Progenitor cell of endocrine pancreas (in vitro differentiated cells): ENCODE measurements at places on chromosomes 11 and 22.

GRCh38 chr22:39405346-39406085 lies 5.9 kb downstream of the TAB1 start:
- no peak for DNase-seq

- no peak for DNase-seq
These were observed 44.1 kb downstream of the MCM5 start for GRCh38 chr22:35443790-35444684.

- DNase-seq, result no peak
These were observed 31.0 kb downstream of the NUP50 start for GRCh38 chr22:45194686-45195085.

DNA sequence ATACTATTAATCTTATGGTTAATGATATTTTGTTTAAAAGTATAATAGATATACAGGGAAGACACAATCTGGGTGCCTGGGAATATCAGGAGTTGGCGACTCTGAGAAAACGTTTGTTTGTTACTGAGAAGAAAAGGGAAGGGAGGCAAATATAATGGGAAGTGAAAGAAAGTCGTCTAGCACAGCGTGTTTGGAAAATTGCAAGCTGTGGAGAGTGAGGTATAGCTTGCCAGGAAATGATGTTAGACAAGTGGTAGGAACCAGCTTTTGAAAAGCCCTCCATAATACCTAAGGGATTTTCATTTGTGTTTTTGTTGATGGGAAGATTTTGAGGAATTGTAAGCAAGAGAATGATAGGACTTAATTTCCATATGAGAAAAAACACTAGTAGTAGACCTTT lies 322.2 kb downstream of the LUZP2 start:
- DNase-seq, result no peak

- DNase-seq, result no peak
These were observed 22.9 kb upstream of the PDE2A start for GRCh38 chr11:72696866-72697700.

- no peak for DNase-seq
These were observed 56.1 kb downstream of the APOL3 start for GRCh38 chr22:36104435-36104834.

DNA sequence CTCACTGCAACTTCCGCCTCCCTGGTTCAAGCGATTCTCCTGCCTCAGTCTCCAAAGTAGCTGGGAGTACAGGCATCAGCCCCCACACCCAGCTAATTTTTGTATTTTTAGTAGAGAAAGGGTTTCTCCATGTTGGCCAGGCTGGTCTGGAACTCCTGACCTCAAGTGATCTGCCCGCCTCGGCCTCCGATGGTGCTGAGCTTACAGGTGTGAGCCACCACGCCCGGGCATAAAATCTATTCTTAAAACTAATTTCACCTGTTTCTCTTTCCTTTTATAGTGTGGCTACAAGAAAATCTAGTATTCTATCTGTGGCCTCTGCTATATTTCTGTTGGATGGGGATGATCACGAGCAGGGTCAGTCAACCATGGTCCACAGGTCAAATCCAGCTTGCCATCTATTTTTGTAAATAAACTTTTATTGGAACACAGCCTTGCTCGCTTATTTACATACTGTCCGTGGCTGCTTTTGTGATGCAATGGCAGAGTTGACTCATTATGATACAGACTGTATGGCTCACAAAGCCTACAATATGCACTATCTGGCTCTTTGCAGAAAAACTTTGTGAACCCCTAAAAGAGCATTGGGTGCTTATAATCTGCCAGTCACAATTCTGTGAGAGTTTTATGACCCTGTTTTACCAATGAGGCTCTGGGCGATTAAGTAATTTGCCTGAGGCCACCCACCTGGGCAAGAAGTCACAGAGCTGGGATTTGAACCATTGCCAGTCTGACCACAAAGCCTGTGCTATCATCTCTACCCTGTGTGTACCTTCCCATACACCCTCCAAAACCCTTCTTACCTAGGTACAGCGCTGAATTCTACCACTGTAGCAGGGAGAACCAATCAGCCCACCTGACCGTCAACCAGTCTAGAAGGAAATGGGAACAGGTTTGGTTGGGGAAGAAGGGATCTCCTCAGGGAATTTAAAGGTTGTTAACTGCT lies 28.3 kb downstream of the SLC1A2 start:
- DNase-seq, result no peak

GRCh38 chr22:48845356-48845936 lies 982.2 kb downstream of the BRD1 start:
- no peak for DNase-seq

DNA sequence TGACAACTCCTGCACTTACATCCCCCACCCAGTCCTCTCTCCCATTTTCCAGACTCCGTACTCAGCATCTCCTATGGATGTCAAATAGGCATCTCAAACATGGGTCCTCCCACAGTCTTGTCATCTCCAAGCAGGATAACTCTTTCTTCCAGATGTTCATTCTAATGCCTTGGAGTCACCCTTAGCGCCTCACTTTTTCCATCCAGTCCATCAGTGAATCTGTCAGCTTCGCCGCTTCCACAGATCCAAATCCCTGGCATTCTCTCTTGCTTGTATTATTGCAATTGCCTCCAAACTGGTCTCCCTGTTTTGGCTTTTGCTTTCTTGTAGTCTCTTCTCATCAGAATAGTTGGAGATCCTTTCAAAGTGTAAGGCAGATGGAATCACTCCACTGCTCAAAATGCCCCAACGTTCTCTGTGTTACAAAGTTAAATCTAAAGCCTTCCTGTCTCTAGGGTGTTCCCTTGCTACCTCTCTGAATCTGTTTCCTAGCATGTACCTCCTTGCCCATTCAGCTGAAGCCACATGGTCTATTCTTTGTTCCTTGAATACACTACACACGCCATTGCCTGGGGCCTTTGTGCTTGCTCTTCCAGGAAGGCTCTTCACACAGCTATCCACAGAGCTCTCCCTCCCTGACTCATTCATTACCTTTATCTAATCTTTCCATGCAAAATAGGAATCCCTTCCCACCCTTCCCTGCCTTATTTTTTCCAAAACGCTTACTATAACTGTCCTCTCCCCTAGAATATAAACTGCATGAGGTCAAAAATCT lies 64.8 kb downstream of the UBASH3B start:
- no peak for DNase-seq

DNA sequence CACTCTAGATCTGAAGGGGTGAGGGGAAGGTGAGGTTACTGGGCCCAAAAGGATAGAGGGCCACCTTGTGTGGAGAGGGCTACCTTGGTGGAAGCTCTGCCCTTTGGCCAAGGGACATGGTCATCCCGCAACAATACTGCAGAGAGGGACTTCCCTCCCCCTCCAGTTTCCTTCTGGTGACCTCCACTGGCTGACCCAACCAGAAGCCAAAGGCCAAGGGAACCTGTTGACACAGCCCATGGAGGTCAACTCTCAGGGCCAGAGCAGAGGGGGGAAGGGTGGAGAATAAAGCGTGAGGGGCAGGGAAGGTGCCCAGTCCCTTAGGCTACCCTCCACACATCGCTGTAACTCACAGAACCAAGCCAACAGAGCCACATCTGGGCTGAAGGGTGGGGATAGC lies 15.0 kb upstream of the RHOD start:
- no peak for DNase-seq

DNA sequence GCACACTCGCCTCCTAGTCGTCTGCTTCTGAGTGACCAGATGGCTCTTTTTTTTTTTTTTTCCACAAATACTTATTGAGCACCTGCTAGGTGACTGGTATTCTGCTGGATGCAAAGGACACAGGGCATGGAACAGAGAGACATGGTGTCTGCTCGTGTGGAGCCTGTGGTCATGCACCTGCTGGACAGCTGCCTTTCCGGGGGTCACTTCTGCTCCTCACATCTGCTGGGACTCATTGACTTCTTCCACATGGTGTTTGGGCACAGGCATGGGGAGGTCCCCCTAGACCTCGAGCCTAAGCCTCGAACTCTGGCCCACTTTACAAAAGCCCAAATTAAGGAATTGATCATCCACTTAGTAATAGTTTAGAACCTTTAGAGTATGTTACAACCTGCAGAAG lies 39.5 kb upstream of the EMID1 start:
- DNase-seq, result no peak

DNA sequence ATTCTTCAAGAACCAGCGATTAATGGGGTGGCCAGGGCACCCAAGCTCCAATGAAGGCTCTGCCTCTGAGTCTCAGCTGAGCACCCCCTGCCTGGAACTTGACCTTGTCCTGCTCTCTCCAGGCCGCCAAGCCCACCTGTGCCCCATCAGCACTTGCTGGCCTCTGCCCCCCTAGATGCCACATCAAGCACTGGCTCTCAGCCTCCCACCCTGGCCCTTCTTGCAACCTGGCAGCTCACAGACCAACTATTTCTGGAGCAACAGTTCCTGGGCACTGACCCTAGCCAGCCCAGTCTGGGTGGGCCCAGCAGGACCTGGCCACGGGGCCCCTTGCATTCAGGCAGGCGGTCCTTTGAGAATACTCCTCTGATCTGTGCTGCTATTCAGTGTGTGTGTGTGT lies 98.8 kb upstream of the PITPNB start:
- no peak for DNase-seq

GRCh38 chr11:12812849-12813248 lies 138.6 kb downstream of the TEAD1 start:
- DNase-seq, result no peak

- no peak for DNase-seq
These were observed 62.7 kb downstream of the MCM5 start for GRCh38 chr22:35462498-35463230.

GRCh38 chr22:19517171-19517500 lies 7.1 kb downstream of the CLDN5 start:
- DNase-seq, result no peak

- no peak for DNase-seq
These were observed 39.4 kb downstream of the GNB1L start for GRCh38 chr22:19815093-19815822.

DNA sequence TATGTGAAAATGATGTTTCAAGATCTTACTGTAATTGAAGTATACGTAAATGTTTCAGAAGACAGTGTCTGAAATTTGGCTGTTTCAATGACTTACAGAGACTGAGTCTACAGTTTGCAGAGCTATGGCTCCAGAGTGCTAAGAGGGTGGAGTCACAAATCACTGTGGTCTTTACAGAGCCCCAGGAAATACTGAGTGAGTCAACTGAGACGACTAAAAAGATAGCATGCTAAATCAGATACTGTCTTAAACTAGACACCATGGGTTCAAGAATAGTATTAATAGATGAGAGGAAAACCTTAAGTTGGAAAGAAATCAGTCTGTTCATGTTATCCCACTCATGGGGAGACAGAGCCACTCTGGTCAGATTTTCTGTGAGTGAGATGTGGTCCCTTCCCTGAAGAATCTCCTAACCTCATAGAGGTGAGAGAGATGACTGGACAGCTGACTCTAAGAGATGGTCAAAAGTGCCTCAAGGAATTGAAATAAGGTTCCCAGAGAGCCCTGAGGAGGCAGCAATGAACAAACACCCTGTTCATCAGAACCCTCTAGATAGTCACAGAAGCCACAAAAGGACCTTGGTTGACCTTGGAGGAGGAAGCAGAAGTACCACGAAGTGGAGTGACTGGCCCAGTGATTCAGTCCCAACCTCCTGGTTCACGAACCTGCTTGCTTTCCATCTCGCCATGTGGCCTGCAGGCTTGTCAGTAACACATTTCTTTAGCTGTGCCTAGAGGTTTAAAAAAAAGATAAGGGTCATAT lies 30.2 kb downstream of the C11orf91 start:
- no peak for DNase-seq

- no peak for DNase-seq
These were observed 55.4 kb upstream of the NECTIN1 start for GRCh38 chr11:119784421-119784820.

DNA sequence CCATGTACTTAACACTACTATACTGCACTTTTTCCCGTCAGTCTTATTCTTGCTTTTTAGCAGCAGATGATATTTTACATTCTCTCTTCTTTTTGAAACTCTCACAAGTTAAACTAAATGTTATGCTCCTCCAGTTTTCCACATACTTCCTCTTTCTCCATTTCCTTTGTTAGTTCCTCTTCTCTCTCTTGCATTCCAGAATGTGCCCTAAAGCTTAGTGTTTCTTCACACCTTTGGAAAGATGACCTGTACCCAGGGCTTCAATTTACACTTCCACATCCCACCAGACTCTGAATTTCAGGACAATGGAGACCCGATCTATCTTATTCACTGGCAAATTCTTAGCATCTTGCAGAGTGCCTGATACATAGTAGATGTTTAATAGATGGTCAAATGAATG lies 51.8 kb downstream of the APIP start:
- no peak for DNase-seq

DNA sequence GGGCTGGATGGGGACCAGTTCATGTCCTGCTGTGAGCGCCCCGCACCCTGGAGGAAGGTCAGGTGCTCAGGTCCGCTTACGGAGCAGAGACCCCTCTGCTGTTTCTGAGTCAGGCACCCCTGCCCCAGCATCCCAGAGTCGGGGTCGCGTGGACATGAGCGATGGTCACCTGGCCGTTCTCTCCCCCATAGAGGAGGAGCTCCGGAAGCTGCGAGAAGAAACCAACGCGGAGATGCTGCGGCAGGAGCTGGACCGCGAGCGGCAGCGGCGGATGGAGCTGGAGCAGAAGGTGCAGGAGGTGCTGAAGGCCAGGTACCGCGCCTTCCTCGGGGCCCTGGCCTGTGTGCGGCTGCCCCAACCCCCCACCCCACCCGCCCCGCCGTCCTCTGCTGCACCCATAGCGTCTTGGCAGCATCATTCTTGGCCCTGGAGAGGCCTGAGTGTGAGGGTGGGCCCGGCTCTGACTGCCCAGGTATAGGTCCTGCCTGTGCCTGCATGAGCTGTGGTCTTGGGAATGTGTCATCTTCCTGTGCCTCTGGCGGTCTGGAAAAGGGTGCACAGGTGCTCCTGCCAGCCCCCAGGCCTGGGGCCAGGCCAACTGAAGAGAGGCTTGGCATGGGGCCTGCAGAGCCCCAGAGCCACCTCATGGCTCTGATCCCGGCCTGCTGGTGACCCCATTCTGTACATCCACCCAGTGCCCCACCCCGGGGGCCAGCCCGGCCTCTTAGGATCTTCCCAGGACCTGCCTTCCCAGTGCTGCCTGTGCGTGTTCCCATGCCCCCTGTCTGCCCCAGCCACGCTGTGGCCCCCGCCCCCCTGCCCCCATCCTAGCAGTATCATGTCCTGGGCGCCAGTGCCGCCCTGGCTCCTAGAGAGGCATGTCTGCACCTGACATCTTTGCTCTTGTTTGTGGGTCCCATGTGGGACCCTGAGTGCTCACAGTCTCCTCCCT lies 38.1 kb downstream of the GRAMD4 start:
- DNase-seq, result no peak

GRCh38 chr22:47423861-47424820 lies 661.7 kb downstream of the TBC1D22A start:
- no peak for DNase-seq

DNA sequence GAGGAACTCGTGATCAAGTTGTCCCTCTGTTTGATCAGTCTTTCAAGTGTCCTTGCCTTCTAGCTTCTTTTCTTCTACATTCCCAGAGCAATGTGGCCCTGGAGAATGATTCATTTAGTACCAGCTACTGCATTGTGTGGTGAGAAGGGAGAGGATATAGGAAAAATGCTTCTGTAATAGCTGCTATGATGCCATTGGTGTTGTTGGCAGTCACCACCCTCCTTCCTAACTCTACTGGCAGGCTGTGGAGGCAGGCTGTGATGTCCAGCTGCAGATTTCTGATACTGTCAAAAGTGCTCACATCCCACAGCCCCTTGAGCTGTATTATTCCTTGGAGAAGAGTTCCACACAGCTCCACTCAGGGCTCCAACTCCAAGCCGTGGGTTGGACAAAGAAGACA lies 52.8 kb downstream of the ENDOD1 start:
- DNase-seq, result no peak
